ENCODE measurements at places on chromosomes 1 and 21.

- no peak for DNase-seq
Measured at GRCh38 chr1:38973659-38974437, 17.2 kb upstream of the AKIRIN1 start.

DNA sequence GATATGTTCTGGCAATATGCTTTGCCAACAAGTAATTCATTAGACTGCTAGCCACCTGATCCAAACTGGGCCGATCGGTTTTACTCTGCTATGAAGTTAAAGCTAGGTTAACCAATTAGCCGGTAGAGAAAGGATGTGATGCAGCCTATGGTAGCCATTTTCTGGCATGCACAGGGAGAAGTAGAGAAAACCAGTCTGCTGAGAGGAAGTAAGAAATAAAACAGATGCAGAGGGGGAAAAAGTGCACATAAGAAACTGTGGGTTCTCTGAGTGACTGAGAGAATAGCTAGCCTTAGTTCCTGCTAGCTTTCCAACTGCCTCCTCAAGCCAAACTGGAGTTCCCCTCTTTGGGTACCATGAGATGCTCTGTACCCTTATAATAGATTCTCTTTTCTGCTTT lies 52.8 kb downstream of the ARID4B start:
- DNase-seq: no peak

DNA sequence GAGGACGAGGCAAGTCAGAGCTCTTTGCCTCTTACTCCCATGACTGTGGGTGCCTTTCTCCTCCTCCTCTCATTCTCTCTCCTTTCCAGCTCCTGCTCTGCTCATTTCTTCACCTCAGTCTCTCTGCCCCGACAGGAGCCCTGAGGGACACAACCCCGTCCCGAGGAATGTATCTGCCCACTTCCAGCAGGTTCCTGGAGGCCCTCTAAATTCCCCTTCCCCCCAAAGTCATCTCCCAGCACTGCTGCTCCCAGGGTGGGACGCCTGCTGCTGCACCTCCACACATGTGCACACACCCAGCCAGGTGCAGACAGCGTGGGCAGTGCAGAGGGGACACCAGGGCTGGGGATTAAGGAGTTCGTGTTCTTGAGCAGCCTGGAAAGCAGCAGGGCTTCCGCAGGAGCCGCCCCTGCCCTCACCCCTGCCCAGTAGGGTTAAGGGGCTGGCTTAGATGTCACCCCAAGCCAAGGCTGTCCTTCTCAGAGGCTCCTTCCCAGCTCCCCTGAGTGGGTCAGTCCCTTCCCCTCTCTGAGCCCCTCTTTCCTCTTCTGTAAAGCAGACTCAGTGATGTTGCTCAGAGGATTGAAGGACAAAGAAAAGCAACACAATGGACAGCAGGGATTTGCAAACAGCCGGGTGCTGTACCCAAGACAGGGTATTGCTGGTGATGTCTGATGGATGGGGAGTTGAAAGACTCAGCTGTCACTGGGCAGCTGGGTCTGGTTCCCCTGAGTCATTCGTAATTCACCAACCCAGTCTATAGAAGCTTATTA lies 346.0 kb downstream of the MATN1 start:
- no peak for DNase-seq

DNA sequence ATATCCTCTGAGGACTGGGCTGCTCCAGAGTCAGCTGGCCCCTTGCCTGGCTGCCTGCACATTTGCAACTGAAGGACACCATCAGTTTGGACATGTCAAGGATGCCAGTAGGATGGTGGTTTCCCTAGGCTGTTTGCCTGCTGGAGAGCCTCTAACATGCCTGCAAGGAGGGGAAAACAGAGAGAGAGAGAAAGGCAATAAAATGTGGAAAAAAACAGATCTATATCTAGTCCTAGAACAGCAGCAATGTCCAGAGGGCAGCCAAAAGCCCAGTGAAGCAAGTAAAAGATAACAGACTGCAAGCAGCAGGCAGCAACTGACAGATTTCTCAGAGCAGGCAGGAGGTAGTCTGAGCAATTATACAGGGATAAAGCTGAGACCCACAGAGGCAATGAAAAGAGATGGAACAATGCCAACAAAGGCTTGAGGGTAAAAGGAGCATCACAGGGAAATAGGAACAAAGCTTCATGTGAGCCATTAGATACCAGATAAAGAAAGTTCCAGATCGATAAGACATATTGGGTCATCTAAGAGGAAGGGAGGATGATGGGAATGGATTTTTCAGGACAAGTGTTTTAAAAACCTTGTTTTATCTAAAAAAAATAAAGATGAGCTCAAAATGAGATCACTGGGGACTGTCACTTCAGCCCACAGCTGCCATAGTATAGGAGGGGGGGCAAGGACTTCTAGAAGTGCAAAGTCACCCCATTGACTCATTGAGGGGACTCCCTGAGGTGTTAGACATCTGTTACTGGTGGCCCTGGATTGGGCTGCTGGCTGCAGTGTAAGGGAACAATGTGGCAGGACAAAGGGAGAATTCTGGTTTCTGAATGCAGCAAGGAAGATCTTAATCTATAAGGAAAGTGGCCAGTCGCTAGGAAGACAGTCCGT lies 38.6 kb upstream of the GADD45A start:
- DNase-seq: peak; percentile 51

GRCh38 chr1:208606959-208607358 lies 362.8 kb upstream of the PLXNA2 start:
- DNase-seq: no peak

- peak; percentile 40 for DNase-seq
Measured at GRCh38 chr1:42739753-42740700, at the start of gene CLDN19. TSS of gene CLDN19 (minus strand) at chr1:42740236. CDS start at chr1:42740063, 173 bp downstream.

GRCh38 chr1:201538612-201539551 lies at the start of gene NAV1:
TSS of gene NAV1 (plus strand) at chr1:201539127. CDS start at chr1:201622885, 83,758 bp downstream.
- DNase-seq: peak; percentile 66

DNA sequence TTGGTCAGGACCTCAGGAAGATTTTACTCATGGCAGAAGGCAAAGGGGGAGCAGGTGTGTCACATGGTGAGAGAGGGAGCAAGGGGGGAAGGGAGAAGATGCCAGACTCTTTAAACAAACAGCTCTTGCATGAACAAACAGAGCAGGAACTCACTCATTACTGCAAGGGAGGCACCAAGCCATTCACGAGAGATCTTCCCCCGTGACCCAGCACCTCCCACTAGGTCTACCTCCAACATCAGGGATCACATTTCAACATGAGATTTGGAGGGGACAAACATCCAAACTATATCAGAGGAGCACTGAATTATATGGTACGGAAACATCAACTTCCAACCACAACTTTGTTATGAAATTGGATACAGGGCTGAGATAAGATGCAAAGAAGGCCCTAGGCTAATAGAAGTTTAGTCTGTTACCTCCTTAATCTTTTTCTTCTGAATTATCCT lies 164.9 kb downstream of the ST6GALNAC3 start:
- no peak for DNase-seq

- no peak for DNase-seq
Measured at GRCh38 chr1:232834066-232834465, 28.9 kb downstream of the MAP10 start.

DNA sequence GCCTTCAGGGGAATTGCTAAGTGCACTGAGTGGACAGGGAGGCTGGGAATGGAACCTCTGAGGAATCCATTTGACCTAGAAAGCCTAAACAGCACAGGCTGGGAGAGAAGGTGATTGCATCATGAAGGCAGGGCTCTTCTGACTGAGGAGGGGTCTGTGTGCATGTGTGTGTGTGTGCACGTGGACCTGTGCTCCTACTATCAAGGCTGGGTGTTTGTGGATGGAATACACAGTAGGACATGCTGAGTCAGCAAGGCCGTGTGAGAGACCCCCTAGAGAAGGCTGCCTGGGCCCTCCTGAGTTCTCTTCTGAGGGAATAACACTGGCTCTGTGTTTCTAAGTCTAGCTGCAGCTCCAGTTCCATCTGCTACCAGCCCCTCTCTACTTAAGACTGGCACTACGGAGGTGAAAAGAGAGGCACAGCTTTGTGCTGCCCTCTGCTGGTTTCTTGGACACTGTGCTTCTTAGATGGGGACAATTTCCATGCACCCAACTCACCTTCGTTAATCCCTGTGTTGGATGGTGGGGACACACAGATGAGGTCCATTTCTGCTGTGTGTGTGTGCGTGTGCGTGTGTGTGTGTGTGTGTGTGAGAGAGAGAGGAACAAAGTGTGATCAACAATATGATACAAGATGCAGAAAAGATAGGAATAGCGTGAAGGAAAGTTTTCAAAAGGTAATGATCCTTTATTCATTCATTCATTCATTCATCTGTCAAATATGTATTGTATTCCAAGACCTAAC lies 6.2 kb upstream of the EFCAB14 start:
- peak; percentile 88 for DNase-seq

DNA sequence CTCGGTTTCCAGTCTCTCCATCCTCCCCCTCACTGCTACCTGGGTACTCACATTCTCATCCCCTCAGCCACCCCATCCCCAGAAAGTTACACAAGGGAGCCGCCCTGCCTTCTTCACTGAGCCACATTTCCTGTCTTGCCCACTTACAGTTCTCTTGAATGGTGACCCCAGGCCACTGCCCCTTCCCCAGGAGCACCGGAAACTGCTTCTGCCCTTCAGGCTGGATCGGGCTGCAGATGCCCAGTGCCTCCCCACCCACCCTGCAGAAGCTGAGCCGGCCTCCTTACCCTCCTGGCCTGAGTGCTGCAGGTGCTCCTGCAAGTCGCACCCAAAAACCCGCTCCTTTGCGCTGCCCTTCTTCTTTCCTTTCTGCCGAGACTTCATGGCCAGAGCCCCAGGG lies 450 bp downstream of the ARHGAP30 start:
- no peak for DNase-seq

DNA sequence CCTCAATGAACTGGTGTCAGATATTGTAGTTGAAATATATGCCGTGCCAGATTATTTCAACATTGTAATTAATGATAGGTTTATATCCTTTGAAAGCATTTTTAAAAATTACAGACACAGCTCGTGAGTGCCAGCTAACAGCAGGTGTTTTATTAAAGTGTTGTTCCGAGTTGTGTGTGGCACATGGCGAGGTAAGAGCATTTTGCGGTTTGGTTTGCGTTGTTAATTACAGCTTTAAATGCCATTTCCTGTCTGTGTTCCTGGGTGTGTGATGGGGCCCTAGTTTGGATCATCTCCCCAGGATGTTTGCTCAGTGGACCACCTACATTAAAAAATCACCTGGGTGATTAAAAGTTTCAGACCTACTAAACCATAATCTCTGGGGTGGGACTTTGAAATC lies 97.4 kb downstream of the PRDM2 start:
- no peak for DNase-seq

DNA sequence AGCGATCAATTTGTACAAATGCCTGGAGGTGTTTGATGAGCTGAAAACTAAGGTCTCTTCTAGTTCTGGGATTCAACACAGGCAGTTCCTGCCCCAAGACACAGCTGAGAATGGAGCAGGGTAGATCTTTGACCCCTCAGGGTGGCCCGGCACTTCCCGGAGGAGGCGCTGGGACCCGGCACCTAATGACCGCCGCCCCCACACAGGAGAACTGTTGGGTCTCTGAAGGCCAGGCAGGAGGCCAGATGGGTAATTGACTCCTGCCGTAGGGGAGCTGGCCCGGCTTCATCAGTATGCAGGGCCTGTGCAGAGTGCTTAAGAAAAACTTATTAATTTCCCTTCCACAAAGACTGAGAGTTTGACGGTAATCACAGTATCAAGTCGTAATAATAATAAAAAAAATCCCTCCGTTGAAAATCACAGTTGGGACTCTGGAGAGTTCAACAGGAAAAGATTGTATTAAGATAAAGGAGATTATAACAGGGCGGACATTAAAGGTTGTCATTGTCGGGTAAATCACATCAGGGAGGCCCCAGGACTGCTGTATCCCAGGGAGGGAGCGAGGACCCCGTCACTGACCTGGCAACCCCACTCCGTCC lies 51.7 kb downstream of the UBIAD1 start:
- DNase-seq: no peak
